Stimulated activated CD8-positive, alpha-beta memory T cell treated with anti-CD3 and anti-CD28 coated beads, Interleukin-4, amount 100 ng/mL, for 48 hours (primary cell): ENCODE measurements at places on chromosomes 4 and X.

- no peak for DNase-seq
Measured at GRCh38 chrX:130174045-130174704, 2.4 kb downstream of the RAB33A start.

DNA sequence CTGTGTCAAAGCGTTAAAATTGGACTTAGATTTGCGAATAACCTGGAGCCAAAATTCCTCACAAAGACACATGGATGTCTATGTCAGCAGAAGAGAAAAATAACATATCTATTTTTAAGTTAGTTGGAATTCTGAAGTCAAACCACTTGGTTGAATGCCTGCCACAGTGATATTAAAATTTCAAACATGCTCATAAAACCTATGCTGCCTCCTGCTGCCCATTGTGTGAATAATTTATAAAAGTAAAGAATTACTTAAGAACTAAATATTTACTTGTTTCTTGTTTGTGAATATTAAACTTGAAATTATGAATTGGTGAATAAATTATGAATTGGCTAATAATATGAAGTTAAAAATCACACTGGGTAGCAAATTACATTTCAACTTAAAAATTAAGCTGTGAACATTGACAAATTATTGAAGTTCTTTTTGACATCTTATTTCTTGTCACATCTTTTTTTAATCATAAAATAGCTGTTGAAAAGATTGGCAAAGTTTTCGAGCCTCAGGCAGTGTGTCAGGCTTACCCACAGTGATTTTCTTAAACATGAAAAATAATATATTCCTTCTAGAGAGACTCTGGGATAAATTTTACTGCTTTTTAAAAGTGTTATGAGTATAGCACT, 35.4 kb downstream of the FABP2 start:
- no peak for DNase-seq

DNA sequence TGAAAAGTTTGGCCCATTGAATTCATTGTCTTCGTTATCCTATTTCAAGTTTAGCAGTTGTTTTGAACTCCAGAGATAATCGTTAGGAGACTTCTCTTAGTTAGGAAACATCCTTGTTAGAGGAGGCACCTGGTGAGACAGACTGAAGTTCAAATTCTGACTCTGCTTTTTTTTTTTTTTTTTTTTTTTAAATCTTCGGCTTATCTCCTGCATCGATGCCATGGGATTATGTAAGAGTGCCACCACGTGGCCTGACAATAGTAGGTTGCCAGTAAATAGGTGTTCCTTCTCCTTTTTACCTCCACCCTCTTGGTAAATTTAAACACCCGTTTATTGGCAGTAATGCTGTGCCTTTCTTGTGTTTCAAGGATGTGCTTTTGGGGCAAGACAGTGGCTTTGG, 149.3 kb downstream of the SOWAHB start:
- no peak for DNase-seq

DNA sequence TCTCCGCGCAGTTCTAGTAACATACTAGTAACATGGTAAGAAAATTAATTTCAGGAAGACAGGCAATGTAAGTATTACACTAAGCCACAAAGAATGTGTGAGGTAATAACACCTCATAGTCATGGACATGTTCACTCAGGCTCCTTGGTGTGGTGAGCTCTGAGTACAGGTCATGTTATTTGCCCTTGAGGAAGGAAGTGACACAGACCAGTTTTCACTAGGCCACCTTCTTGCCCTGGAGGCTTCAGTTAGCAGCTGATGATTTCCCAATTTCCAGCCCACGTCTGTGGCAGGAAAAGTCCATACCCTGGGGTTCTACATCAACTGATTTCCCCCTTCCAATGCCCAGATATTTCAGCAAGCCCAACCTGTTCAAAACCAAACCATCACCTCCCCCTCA, 6.7 kb downstream of the APOO start:
- DNase-seq, result no peak

- DNase-seq, result no peak
Measured at GRCh38 chr4:118850488-118851173, 14.7 kb upstream of the SEC24D start.

DNA sequence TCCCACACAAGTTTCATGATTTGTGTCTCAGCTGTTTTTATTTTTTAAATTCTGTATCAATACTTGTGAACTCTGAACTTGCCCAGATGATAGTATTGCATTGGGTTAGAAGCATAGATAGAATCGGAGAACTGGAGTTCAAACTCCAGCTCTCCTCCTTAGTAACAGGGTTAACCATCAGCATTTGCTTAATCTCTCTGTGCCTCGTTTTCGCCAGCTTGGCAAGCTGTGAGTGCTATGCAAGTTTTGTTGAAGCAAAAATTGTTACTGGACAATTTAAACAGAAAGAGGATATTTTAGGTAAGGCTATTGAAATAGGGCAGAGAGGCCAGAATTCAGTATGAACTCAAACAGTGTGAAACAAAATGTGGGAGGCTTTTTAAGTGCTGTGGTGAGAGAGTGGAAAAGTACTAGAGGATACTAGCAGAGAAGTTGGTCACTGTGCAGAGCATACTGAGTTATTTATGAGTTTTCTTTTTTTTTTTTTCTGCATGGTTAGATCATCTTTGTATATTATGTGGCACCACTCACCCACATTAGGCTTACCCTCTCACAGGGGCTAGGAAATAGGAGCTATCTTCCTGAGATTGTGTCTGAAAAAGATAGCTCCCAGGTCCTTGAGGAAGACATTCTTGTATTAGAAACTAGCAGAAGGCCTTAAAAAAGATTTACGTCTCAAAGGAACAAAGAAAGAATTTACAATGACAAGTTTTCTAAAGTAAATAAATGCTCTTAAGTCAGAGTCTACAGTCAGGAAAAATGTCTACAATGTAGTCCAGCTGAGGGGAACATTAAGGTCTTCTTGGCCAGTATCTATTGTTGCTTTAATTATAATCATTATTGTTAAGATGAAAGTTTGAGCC, 1126.6 kb downstream of the FAT4 start:
- DNase-seq, result no peak

GRCh38 chr4:124212815-124213630, 499.5 kb downstream of the ANKRD50 start:
- DNase-seq, result no peak

DNA sequence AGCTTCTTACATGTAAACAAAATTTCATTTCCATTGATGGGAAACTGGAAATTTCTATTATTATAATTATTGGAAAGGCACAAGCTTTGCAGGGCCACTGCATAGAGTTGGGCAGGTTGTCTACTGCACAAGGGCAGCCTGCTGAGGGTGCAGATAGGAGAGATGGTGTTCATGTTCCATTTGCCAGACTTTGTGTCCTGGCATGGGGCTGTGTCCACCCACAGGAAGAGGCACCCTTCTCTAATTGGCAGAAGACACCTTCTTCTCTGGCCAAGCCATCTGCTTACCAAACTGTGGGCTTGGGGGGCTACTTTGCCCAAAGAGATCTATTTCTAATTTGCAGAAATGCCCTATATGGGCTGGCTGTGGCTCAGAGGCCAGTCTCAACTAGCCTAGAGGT, 140.7 kb downstream of the GATB start:
- DNase-seq, result no peak

DNA sequence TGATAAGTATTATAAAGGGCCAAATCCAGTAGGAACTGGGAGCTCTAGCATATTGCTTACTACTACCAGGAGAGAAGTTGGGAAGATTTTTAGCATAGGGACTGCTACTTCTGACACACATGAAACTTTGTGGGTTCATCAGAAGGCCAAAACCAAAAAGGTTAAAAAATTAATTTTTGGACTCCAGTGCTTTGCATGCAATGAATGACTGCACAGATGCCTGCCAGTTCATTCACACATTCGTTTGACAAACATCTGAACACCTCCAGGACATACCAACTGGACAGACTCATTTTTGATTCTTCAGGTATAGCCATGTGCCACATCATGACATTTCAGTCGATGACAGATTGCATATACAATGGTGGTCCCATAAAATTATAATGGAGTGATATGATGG, 79.8 kb downstream of the MID1IP1 start:
- no peak for DNase-seq

DNA sequence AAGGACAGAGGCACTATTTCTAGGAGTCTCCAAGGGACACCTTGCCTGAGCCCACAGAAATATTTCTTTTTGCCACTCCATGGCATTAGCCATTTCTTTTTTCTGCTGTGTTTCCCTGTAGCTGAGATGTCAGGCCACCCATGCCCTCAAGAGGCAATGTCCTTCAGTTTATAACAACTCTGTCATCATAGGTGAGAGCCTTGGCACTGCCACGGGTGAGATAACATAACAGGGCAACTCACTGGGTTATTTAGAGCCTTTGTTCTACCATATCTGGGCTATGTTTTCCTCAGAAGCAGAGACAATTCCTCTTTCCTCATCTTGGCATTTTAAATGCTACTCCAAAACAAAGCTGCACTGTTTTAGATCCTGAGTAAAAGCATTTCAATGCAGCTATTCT, 99.9 kb upstream of the MAOA start:
- no peak for DNase-seq

- peak; percentile 53 for DNase-seq
Measured at GRCh38 chr4:140049024-140049848, 104.7 kb downstream of the MAML3 start.

- no peak for DNase-seq
Measured at GRCh38 chr4:184457535-184458249, 16.7 kb downstream of the IRF2 start.

DNA sequence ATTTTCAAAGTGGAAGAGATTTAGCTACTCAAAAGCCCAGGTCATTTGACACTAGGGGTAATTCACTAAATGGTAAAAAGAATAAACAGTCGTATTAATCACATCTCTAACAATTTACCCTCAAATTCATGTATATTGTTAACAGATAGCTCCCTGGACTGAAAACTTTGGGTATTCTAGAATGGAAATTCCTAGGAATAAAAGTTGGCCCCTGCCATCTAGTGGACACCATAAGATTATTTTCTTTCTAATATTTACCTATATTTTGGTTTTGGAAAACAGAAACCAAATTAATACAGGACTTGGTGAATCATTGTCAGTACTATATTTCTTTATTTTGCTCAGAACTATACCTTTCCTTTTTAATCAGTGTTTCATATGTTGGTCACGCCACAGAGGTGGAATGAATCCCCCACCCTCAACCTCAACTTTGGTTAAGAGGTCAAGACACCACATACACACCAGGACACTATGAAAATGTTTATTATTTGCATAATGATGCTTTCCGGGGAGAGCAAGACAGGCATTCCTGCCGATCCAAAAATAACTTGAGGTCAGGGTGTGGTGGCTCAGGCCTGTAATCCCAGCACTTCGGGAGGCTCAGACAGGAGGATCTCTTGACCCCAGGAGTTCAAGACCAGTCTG, 96.2 kb upstream of the APOOL start:
- DNase-seq, result no peak

DNA sequence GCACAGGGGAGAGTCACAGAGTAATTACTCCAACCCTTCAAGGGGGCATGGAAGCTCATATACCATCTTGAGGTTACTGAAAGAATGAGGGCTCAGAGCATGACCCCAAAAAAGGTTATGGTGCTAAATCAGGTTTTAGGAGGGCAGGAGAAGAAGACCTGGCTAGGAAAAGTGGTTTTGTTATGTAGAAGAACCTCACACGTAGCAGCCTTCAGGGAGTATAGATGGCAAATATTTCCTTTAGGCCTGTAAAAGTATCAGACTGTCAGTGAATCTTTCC, 102.0 kb upstream of the PDE5A start:
- no peak for DNase-seq

- no peak for DNase-seq
Measured at GRCh38 chr4:76600447-76600846, 165.4 kb downstream of the SHROOM3 start.

- no peak for DNase-seq
Measured at GRCh38 chr4:13705521-13706041, 78.1 kb upstream of the BOD1L1 start.

DNA sequence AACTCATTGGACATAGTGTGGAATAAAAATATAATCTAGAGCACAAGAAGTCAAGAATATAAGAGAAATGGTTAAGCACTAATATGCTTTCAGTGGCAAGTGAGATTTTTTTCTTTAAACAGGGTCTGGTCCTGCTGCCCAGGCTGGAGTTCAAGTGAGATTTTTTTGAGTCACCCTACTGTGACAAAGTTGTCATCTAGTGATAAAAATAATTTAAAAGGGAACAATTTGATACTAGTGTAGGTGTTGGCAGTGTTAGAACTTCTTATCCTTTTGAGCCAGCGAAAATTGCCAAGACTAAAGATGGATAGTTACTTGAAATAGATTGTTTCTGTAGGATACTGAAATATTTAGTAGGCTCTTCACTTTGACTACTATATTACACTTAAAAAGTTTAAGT, 67.9 kb upstream of the TECRL start:
- DNase-seq, result no peak

GRCh38 chr4:90219822-90220221, 92.6 kb downstream of the CCSER1 start:
- no peak for DNase-seq

GRCh38 chr4:94420356-94420755, 31.4 kb upstream of the PDLIM5 start:
- no peak for DNase-seq

GRCh38 chrX:15242899-15243555, 26.9 kb downstream of the ASB9 start:
- DNase-seq, result peak; percentile 27

GRCh38 chrX:45788315-45788714, 587.6 kb upstream of the DIPK2B start:
- DNase-seq, result no peak

DNA sequence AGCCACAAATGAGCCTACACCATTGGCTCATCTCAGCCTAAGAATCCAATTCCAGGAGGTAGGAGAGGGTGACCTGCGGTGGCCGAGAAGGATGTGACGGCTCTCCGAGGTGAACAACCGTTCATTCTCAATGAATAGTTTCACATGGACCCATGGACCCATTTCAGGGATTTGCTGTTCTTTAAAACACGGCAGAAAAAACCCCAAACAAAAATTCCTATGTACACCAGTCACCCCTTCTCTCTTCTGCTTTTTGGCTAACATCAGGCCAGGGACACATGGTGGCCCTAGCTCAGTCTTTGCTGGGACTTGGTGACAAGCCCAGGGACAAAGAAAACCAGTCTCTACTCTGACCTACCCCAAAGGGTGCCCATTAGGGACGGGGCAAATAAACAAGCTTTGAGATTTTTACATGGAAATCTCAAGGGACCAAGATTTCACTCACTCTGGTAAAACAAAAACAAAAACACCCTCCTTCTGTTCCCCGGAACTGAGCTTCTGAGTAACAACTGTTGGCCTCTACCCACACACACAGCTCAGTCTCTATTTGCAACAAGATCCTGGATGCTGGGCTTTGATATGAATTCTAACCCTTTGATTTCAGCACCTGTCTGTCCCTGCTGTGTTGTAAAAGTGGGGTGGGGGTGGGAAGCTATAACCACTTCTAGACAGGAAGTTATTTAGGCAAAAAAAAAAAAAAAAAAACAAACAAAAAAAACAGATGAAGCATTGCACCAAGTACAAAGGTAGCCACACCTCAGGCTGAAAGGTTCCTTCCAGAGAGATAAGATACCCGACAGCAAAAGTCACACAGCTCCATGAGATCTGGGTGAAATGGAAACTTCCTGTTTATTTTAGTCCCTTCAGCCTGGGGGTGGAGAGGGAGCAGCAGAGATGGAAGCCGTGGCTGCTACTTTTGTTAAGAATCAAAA, 49.0 kb downstream of the DDX3X start:
- DNase-seq, result no peak

- no peak for DNase-seq
Measured at GRCh38 chrX:24005028-24005427, 22.0 kb downstream of the KLHL15 start.
